ENCODE measurements at places on chromosomes 7 and 10.

DNA sequence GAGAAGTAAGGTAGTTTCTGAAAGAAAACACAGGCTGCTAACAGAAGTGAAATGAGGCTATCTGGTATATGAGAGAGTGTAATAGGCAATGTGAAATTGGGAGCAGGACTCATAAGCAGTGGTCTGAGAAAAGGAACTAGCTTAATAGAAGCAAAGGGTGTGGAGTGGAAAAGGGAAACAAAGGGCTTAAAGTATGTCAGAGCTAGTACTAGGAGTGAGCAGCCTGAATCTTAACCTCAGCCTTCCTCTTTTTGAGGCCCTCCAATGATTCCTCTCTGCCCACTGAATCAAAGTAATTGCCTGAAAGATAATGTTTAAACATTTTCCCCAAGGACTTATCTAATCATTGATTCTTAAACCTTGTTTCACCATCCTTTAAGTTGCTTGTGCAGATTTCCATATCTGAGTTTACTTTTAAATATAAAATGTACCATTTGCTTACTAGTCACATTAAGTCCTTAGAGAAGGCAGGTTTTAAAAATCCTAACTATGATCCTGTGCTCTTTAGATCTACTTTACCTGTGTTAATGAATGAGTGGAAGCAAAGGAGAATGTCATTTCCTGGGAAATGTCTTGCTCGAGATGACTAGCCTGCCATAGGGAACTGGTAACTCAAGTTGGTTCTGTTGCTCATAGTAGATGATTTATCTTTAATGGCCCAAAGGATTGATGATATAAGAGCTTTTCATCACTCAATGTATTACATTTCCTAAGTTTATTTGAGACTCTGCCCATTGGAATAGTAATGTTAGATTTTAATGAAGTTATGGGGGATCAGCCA, 155.0 kb downstream of the SKAP2 start:
- DNase-seq, result no peak

GRCh38 chr10:89540420-89540949, 5.1 kb upstream of the SLC16A12 start:
- no peak for DNase-seq

DNA sequence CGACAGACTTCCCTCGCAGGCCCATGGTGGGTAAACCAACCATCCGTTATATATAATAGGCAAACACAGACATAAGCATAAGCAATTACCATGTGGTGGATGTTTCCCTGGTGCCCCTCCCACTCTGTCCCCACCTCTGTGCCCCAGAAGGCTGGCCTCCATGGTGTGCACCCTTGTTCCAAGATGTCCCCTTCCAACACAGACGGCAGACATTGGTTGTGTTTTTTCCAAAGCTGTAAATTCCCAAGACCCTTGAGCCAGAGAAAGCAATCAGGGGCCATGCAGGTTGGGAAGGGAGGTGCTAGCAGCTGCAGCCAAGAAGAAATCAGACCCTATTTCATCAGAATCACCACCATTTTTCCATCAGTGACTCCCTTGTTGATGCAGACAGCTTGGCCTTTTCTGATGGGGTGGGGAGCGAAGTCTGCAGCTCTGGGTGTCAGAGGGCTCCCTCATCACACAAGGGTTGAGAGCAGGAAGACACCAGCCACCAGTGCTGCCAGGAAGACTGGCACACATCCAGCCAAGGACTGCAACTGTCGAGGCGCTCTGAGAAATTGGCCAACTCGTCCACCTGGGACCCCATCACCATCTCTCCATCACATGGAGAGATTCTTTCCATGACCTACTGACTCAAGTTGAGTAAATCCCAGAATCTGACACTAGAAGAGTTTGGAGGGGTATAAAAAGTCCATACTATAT, 86.8 kb upstream of the CHST15 start:
- no peak for DNase-seq

- no peak for DNase-seq
Measured at GRCh38 chr7:144074374-144074773, 4.8 kb downstream of the OR2A25 start.

GRCh38 chr7:157662110-157662791, 325.4 kb downstream of the DNAJB6 start:
- no peak for DNase-seq

DNA sequence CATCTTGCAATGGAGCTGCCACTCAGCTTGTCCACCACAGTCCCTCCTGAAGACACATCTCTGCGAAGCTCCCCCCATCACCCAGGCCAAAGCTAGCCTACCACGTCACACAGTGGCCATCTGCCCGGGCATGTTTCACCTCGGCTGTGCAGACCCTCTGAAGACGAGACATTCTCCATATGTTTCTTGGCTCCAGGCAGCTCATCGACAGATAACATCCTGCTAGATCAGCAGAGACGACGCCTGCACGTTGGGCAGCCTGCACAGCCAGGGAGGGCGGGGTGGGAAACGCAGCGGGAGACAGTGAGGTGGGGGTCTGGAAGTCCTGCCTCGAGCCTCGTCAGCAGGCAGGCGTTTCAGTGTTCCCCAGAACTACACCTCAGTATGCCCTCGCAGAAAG, 53.0 kb downstream of the PTPRN2 start:
- DNase-seq, result no peak

DNA sequence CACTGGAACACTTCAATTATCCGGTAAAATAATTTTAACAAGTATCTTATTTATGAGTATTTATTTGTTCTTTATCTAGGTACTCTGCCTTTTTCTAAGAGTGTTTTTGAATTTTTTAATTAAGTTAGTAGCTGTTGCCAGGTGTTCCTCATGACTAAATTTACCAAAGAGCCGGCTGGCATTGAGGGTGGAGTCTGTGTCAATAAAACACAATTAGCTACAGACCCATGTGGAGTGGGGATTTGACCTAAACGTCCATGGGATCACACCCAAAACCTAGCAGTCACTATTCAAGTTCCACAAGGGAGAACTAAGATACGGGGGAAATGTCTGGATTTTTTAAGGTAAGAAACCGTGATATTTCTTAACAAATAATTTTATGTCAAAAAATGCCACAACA, 9.8 kb downstream of the SLC16A12 start:
- DNase-seq, result no peak

DNA sequence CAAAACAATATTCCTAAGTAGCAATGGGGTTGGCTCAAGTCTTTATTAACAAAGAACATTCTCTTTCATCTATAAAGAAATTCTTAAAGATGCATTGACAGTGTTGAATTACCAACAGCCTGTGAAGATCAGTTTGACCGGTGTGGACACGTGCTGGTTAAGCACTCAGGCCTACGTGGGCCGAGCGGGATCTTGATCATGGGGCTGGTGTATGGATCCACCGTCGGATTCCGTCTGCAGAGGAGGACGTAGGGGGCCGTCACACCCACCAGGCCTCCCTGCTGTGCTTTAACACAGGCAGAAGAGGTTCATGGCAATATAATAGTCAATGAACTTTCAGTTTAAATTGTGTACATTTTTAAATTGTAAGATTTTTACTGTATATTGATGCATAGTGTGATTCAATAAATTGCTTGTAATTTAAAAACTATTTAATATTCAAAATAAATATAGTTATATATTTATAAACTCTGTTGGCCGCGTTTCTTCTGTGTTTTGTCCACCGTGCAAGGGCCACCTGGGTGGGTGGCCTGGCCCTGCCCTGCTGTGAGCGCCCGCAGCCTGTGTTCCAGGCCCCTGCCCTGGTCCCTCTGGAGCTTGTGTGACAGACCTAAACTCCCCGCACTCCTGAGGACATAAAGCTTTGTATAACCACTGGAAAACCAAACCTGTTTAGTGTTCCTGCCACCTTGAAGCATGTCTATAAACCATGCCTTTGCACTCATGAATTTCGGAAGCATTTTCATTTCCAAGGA, 1.9 kb upstream of the BHLHA15 start:
- no peak for DNase-seq

- DNase-seq, result no peak
Measured at GRCh38 chr10:23643111-23643780, 204.4 kb downstream of the OTUD1 start.

DNA sequence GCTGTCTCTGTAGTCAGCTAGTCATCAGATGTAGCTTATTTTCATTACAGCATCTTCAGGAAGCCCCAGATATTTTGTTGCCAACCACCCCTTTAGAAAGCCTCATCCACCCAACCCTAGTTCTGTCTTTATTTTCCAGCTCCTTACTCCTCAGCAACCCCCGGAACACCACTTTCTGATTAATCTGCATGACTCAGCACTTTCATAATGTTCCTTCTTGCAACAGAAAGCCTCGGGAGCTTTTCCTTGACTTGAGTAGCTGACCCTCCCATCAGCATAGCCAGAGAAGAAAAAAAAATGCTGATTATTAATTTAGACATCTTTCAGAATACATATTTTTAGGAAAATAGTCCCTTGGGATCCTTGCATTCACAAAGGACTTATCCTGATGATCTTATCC, 244.0 kb upstream of the CXCL12 start:
- DNase-seq, result no peak

DNA sequence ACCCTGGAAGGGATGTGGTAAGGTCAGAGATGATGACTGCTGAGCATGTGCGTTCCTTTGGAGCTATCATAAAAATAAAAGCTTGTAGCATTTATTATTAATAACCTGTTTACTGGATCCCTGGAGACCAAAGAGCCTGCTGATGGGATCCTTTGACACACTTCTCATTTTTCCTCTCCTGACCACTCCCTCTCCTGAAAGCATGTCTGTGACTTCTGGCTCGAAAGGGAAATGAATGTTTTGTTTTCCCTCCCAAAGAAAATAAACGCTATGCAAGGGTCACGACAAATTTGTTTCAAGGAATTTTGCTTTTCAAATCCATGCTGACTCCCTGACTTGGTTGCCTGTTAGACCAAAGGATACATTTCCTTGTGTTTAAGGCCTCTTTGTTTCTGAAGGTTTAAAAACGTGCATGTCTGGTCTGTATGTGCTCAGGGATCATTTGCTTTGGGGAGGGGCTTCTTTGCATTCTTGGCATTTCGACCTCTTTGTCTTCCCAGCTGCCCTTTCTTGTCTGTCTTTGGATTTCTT, 185.1 kb upstream of the AGK start:
- no peak for DNase-seq

GRCh38 chr7:798921-799470, 33.3 kb upstream of the SUN1 start:
- no peak for DNase-seq

GRCh38 chr7:90178679-90179278, 24.5 kb downstream of the STEAP1 start:
- no peak for DNase-seq

GRCh38 chr7:48158404-48158803, 12.9 kb upstream of the ABCA13 start:
- no peak for DNase-seq

DNA sequence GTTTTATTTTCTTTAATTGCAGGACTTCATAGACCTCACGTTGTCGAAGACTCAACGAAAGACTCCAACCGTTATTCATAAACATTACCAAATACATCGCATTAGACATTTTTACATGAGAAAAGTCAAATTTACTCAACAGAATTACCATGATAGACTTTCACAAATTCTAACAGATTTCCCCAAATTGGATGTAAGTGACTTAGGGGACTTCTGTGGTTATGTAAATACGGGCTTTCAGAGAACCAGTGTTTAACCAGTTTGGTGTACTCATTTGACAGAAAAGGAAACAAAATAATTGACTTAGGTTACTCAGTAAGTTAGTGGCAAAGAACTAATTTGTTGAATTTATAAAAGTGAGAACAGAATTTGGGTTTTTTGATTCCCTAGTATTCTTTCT, 4.2 kb downstream of the GTPBP4 start:
- DNase-seq, result no peak

GRCh38 chr10:132297526-132297925, 10.2 kb downstream of the STK32C start:
- peak; percentile 56 for DNase-seq

- peak; percentile 23 for DNase-seq
Measured at GRCh38 chr10:76547352-76547972, 1090.1 kb downstream of the KCNMA1 start.

DNA sequence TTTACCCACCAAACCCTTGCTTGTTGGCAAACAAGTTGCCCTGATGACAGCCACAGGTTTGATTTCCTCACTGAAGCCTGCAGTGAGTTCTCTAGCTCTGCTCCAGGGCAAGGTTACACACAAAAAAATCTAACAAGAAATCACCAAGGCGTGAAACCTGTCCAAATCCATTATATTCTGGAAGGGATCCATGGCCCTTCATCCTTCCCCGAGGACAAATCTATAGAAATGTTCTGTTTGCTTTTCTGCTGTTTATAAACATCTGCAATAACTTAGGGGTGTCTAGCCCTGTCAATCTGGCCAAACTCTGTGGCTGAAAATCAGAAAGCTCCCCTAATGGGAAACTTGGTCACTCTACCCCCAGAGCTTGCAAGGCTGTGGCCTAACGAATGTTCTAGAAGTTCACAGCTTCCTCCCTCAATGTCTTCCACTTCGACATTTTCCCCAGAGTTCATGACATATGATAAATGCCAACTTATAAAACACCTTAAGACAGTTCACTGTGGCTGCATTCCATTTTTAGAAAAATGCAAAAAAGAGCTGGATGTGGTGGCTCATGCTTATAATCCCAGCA, 164.5 kb downstream of the PRPF18 start:
- no peak for DNase-seq

DNA sequence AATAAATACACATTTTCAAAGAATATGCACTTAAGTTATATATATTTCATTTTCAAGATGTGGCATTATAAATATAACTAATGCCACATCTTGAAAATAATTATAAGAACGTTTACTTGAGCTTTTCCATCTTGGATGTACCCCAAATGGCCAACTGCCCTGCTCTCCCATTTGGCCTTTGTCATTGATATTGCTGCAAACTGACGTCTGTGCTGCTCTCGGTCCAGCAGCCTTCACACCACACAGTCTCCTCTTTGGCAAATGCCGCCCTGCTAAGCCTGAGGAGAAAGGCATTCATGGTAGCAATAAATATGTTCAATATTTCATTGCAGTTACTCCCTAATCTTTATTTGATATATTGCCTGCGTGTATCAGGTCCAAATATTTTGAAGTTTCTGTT, 384.6 kb upstream of the ADARB2 start:
- no peak for DNase-seq

- DNase-seq, result no peak
Measured at GRCh38 chr7:128920913-128921582, 10.5 kb upstream of the KCP start.

- no peak for DNase-seq
Measured at GRCh38 chr7:100547872-100548271, 8.9 kb downstream of the AGFG2 start.

GRCh38 chr7:90720984-90721760, 125.1 kb downstream of the CDK14 start:
- DNase-seq, result no peak

DNA sequence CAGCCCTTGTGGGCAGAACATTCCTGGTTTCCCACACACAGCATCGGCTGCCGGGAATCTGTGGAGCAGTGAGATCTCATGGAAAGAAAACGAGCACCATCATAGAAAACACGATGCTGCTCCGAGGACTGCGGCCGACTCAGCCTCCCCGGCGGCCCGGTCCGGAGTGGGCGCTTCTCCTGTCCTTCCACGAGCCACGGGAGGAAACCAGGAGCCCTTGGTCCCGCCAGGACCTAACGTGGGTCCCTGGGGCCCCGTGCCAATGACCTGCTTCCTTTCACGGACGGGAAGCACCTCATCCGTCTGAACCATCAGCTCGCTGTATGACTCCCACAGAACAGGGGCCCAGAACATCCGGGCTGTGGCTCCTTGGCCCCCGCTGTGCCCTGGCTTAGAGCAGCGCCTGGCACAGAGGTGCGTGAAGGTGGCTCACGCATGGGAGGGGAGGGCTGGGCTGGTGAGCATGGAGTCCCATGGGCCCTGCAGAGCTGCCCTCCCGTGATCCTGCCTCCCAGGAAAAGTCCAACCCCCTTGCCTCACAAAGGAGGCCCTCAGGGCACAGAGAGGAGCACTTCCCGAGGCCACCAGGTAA, 280.5 kb downstream of the MAD1L1 start:
- DNase-seq, result no peak

All from thymus (tissue), 14 donors.